ENCODE measurements at places on chromosomes 1 and 21. TPM values are rescaled to one million over a fixed set of nuclear protein-coding genes. Genes with fewer than 3 reads are reported as not detected.

The LCE1C gene
- total RNA-seq = not detected

The NECAP2 gene
- 39.9 TPM for total RNA-seq

The SERPINC1 gene
- total RNA-seq = not detected

The IQGAP3 gene
- total RNA-seq = 17.8 TPM

The RNF187 gene
- 83.3 TPM for total RNA-seq

The DHX9 gene
- total RNA-seq = 157 TPM

The LRRC8D gene
- total RNA-seq = 30.8 TPM

All from A549 treated with Mapracorat at 1 μM for 4 hours (cell line).